NCI-H446 (cell line): ENCODE measurements at places on chromosomes 11 and 22.

DNA sequence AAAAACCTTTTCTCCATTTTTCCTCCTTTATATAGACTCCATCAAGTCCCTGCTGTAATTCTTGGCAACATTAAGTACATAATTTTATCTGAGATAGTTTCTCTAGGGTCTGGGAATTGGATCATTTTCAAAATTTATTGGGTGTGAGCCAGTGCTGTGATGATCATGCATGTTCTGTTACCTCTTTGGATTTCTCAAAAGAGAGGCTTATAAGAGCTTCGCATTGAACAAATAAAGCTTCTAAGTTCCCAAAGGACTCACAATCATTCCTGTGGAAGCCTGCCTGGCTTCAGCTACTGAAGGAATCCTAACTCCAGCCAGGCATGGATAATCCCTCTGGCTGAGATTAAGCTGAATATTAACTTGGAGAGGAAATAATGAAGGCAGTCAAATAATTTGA is 208.5 kb downstream of the RAB38 start:
- no peak for DNase-seq

DNA sequence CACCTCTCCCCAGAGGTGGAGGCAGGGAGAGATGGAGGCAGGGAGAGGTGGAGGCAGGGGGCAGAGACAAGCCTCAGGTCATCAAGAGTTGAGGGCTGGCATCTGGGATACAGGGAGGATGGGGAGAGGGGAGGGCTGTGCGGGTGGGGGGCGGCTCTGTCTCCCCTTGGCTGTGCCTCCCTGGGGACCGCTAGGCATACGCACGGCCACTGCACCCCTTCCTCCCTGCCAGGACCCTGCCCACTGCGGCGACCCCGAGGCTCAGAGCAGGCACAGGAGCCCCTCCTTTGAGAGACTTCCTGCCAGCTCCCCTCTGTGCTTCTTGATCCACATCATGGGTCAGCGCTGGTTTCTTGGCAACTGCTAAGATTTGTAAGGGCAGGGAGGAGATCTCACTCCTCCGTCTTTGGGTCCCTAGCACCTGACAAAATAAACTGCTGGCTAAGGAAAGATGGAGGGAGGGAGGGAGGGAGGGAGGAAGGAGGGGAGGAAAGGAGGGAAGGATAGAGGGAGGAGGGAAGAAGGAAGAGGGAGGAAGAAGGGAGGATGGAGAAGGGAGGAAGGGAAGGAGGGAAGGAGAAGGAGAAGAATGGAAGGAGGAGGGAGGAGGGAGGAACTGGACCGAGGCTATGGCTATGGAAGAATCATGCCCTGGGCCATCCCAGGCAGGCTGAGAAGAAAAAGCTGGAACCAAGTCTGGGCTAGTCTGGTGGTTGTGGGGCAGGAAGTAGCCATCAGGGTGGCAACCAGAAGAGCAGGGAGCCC is 18.5 kb downstream of the PRR33 start:
- no peak for DNase-seq

- no peak for DNase-seq
These were observed 65.2 kb downstream of the MYH9 start for GRCh38 chr22:36322602-36322915.

DNA sequence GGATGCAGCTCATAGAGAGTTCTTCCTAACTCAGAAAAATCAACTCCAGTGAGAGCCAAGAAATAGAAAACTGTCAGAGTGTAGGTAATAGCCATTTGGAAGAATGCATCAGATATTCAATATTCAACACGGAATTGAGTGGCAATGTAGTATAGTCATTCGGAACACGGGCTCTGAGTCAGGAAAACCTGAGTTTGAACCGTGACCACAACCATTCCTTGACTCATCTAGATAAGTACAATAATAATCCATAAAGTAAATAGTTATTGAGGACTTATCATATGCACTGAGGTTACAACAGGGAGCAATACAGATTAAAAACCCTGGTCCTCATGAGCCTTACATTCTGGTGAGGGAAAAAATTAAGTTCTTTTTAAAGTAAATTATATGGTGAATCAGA is 62.6 kb upstream of the PHF21A start:
- DNase-seq: no peak

DNA sequence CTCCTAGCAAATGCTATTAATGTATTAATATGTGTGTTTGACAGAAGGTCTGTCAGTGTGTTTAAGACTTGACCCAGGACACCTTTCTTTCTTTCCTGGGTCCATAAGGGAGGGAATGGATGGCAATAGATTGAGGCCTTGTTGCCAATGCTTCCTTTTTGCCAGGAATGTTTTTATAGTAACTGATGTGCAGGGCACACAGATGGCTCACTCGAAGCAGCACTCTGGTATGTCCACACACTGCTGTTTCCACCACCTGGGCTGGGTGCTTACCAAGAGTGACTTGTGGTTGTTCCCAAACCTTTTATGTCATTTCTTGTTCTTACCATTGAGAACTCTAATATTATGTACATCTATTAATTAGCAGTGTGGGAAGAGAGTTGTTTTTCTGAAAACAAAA is 396.9 kb upstream of the SYN3 start:
- DNase-seq: no peak

- no peak for DNase-seq
These were observed 33.7 kb upstream of the MYRF start for GRCh38 chr11:61718621-61719302.

- no peak for DNase-seq
These were observed 30.2 kb downstream of the C22orf31 start for GRCh38 chr22:29031227-29032011.

GRCh38 chr22:48496987-48497650 is 1330.6 kb downstream of the BRD1 start:
- no peak for DNase-seq

DNA sequence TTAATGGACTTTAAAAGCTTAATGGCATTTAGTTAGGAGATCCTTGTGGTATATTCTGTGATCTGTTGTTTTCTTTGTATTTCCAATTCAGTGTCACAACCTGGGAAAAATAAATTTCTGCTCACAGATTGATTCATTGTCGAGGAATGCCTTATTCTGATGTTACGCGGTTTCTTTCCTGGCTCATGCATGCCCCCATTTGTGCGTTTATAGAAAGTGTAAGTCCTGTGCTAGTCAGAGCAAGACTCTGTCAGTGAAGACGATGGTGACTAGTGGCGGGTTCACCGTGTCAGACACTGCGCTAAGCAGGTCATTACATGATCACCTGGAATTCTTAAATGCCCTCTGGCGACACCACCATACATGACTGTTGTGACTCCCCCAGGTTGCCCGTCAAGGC is 169.4 kb downstream of the TBC1D22A start:
- no peak for DNase-seq

GRCh38 chr11:117097389-117098268 is 599 bp downstream of the SIK3 start:
- peak; percentile 17 for DNase-seq

- no peak for DNase-seq
These were observed 13.1 kb upstream of the ANGPTL5 start for GRCh38 chr11:101929294-101929915.

GRCh38 chr11:19721176-19721575 is 8.5 kb downstream of the NAV2 start:
- DNase-seq: no peak

DNA sequence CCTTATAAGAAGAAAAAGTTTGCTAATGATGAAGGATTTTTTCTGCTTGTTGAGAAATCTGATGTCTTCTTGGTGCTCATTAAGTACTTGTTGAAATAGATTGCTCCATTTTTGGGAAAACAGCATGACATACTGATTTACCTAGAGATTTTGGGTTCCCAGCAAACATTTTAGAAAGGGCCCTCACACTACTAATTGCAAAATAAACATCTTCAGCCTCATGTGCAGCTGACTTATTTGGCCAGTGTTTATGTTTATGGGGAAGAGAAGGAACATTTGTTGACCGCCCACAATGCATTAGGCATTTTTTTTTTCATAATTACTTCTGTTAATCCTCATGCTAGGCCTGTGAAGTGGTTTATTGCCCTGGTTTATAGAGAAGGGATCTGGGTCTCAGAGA is 40.1 kb downstream of the LDLRAD3 start:
- no peak for DNase-seq

DNA sequence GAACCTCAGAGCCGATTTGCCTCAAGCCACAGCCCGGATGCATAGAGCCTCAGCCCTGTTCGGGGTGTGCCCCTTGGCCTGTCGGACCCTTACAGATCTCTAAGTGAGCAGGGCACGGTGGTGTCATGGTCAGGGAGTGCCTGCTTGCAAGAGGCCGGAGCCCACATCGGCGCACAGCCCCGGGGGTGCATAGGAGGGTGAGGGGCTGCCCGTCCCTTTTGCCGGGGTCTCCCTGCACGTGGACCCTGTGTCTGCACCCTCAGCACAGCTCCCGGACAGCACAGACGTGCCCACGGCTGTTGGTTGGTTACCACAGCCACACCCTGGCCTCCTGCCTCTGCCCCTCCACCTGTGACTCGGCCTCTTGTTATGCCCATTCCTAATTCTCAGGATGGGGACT is 6.5 kb downstream of the RAB36 start:
- DNase-seq: no peak

DNA sequence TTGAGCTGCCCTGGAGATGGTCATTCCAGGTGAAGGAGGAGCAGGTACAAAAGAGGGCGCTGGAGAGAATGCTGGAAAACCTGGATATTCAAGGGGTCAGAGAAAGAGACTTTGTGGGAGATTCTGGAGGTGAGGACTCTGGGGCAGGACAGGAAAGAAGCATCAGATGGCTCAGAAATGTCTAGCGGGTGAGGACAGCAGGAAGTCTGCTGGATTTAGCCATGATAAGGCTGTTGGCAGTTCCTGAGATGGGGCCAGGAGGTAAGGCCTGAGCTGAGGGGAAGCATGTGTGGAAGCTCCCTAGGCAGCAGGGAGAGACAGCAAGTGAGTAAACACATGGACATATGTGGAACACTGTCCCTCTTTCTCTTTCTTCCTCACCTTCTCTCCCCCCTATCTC is 1.5 kb downstream of the UPB1 start:
- DNase-seq: no peak

DNA sequence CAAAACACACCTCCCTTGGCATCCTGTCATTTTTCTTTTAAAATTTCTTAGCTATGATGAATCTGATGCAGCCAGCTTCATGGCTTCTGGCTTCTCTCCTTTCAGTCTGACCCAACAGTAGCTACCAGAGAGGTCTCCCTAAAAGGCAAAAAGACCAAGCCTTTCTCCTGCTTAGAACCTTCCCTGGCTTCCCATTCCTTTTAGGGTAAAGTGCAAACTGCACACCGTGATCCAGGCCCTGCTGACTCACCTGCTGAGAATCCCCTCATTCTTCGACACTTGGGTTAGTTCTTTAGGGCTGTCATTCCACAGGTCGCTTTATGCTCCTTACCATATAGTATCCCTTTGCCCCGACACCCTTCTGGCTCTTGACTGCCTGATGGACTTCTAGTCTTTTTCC is 362.4 kb downstream of the MIAT start:
- no peak for DNase-seq
